Activated CD8-positive, alpha-beta memory T cell treated with anti-CD3 and anti-CD28 coated beads for 1 hour (primary cell): ENCODE measurements at places on chromosomes 1 and 21.

GRCh38 chr1:22847249-22847648, 125.4 kb downstream of the LACTBL1 start:
- DNase-seq, result no peak

DNA sequence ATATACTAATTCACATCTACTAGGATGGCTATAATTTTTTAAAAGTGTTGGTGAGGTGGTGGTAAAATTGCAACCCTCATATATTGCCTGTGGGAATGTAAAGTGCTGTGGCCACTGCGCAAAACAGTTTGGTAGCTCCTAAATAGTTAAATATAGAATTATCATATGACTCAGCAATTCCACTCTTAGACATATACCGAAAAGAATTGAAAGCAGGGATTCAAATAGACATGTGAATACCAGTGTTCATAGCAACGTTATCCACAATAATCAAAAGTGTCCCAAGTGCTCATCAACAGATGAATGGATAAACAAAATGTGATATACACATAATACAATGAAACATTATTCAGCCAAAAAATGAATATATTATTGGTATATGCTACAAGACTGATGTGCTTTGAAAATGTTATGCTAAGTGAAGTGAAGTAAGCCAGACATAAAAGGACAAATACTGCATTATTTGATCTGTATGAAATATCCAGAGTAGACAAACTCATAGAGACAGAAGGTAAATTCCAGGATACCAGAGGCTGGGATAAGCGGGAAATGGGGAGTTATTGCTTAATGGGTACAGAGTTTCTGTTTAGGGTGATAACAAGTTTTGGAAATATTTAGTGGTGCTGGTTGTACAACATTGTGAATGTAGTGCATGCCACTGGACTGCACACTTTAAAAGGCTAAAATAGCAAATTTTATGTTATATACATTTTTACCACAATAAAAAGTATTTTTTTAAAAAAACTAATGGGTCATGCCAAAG, 342.5 kb downstream of the SEC16B start:
- no peak for DNase-seq

- no peak for DNase-seq
These were observed 52.0 kb upstream of the RGS2 start for GRCh38 chr1:192756847-192757246.

DNA sequence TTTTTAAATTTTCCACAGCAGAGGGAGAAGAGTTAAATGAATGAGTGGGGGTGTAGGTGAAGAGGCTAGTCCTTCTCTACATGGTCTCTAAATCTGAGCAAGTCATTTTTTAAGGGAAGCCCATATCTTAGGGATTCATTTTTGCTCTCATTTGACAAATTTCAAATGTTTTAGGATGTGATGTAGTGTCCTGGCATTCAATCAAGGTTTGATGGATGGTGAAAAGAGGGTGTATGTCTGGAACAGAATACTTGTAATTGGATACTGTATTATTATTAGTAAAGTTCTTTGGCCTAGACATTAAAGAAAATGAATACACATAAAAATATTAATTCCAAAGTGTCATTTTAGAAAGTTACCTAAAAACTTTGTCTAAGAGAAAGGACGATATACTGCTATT, 167.8 kb upstream of the PTBP2 start:
- DNase-seq, result no peak

GRCh38 chr1:12113433-12114339, 50.6 kb downstream of the TNFRSF8 start:
- no peak for DNase-seq

DNA sequence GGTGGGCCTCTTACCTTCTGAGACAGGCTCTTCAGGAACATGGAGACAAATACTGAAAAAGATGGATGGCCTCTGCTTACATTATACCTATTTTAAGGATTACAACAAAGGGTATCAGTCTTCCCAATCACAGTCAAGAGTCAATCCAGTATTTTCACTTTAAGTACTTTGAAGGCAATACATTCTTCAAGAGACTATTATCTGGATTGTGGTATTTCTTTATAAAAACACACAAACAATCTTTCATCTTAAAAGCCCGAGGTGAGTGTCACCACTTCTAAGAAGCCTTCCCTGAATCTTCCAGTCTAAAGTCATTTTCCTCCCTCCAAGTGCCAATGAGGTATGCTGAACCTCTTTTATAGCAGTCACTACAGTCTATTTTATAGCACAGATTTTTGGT, 45.3 kb downstream of the WASF2 start:
- DNase-seq, result no peak

DNA sequence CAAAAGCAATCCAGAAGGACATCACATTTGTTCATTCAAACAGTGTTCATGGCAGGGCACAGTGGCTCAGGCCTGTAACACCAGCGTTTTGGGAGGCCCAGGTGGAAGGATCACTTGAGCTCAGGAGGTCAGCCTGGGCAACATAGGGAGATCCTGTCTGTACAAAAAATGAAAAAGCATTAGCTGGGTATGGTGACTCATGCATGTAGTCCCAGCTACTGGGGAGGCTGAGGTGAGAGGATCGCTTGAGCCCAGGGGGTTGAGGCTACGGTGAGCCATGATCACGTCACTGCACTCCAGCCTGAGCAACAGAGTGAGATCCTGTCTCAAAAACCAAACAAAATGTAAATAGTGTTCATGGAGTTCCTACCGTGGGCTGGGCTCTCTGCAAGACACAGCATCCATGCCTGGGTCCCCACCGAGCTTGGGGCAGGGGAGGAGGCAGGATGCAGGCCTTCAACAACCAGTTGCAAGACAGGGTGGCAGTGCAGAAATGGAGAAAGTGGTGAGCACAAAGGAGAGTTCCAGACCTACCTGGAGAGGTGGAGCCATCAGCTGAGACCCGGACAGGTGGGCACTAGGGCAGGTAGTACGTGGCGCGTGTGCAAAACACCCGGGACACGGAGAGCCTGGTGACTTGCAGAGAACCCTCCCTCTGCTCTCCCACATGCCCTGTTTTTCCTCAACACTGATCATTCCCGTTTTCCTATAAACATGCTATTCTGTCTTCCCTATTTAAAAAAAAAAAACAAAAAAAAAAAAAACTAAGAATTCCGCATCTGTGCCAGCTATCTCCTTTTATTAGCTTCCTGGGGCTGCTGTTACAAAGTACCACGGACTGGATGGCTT, 138.9 kb downstream of the TOMM20 start:
- DNase-seq, result no peak

GRCh38 chr21:21076491-21076890, 78.3 kb downstream of the NCAM2 start:
- DNase-seq, result no peak

GRCh38 chr1:196690582-196690981, 38.7 kb downstream of the CFH start:
- DNase-seq, result no peak

DNA sequence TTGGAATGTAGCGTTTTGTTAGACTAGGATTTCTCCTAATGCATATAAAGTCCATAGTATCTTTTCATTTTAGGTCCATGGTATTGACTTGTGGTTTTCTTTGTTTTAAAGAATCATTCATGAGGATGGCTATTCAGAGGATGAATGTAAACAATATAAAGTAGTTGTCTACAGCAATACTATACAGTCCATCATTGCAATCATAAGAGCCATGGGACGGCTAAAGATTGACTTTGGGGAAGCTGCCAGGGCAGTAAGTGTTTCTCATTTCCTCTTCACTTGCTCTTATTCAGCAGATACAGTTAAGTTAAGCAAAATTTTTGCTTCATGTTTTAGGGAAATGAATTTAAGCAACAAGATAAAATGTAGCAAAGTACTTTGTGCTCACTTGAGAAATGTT, 25.4 kb downstream of the GNAI3 start:
- DNase-seq, result no peak

- no peak for DNase-seq
These were observed 96.2 kb downstream of the GALNT2 start for GRCh38 chr1:230163205-230163604.

GRCh38 chr1:43611950-43612349, 38.0 kb upstream of the KDM4A start:
- DNase-seq, result no peak

GRCh38 chr21:32240851-32241687, 37.8 kb downstream of the MIS18A start:
- no peak for DNase-seq

DNA sequence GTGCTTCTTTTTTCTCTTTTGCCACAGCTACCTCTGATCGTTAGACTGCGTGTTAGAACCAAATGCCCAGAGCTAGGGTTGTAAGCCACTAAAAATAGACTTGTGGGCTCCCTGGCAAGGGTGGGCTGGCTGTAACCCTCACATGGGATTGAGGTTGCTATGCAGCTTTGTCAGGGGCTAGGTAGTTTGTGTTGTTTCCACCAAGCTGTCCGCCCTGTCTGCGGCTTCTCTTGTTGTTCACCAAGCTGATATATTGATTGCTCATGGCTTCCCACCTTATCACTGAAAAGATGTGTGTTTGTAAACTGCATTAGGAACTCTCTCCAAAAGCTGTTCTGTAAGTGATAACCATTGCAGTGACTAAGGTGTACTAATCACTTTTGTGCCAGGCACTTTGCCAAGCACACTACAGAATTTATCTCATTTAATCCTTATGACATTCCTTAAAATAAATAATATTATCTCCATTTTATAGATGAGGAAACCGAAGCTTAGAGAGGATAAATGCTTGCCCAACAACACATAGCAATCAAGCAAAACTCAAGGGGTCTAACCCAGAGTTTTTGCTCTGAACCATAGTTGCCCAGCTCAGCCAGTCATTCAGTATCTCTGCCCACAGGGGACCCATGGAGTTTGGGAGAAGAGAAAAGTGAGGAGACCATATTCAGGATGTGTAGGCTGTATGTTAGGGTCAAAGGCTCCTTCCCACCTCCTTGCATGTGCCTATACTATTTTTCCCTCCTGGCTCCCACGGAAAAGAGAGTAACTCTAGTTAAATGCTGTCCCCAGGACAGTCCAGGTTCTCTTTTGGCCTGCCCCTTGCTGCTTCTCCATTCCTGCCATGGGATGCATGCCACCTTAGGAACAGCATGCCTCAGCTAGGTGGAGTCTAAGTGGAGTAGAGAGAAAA, 42.2 kb upstream of the TARBP1 start:
- no peak for DNase-seq

DNA sequence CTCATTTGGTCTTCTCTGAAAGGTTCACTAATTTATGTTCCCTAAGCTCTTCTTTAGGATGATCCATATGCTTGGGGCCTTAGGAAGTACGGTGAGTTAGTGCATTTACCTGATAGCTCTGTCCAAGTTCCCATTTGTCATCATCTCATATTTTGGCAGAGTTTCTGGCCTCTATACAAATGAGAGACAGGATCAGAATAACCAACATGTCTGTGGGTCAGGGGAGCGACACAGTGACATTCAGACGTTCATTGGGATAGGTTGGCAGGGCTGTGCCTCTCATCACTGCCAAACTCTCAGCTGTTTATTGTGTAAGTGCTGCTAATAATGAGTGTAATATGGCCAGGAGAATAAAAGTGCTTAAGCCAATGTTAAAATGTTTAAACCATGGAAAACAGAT, 561.1 kb upstream of the ZRANB2 start:
- no peak for DNase-seq

- DNase-seq, result no peak
These were observed 13.0 kb downstream of the RGS7 start for GRCh38 chr1:241343956-241344355.

DNA sequence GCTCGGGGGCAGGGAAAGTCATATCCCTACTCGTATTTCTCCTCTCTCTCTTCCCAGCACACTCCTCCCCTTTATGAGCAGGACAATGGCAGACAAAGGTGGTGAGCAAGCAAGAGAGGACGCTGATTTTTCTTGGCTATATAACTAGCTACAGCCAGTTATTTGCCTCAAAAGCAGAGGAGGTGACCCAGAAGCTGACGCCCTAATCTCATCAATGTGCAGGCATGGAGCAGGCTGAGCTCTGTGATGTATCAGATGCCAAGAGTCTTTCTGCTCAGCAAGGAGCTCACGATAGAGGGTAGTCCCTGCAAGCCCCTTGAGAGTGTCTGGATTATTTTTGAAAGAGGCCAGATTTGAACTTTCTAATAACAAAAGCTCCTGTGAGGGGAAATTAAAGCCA, 75.5 kb downstream of the ASTN1 start:
- no peak for DNase-seq

DNA sequence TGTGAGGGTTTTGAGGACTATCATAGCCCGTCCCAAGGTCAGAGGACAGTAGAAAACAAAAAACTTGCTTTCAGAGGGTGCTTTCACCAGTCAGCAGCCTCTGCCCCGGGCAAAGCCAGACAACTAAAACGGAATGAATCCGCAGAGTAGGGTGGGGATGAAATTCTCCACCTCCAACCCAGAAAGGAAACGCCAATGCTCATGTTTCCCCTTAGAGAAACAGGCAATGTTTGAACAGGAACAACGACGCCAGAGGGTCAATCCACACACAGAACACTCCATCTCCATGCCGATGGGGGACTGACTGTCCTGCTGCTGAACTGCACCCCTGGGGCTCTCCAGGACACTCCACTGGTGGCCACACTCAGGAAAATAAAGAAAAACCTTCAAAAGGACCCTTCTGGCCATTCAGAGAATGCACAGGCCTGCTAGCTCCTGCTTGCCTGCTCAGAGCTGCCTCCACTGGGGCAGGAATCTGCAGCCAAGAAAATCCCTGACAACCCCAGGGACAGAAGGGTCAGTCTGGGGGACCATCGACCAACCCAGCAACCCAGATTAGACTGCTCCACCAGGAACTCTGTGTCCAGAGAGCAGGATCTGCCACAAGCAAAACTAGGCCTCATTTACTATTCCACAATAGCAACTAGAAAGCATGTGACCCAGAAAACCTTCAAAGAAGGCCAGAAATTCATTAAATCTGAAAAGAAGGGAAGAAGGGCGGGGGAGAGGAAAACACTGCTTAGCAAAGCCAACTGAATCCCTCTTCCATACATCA, 116.0 kb downstream of the TOMM20 start:
- no peak for DNase-seq

DNA sequence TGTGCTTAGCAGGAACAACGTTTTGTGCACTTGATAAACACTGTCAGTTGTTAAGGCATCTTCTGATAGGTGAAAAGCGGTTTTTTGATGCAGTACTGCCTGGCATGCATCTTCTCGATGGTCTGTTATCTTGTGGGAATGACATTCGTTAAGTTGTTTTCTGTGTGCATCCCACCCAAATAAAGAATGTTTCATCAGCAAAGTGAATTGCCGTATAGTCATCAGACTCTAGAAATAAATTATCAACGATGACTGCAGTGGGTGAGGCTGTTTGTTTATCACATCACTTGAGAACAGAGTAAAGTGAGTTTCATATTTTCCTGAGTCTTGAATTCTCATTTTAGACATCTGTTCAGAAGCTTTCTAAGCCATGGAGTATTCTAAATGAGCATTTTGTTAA, 34.1 kb downstream of the NFIA start:
- DNase-seq, result no peak

- no peak for DNase-seq
These were observed 7.8 kb downstream of the STMN1 start for GRCh38 chr1:25898223-25899015.
